Glomerular endothelial cell (primary cell): ENCODE measurements at places on chromosomes 1 and 21.

GRCh38 chr1:6003568-6004411 is 11.6 kb upstream of the NPHP4 start:
- DNase-seq = no peak

GRCh38 chr1:229883504-229884200 is 183.4 kb upstream of the GALNT2 start:
- DNase-seq = no peak

DNA sequence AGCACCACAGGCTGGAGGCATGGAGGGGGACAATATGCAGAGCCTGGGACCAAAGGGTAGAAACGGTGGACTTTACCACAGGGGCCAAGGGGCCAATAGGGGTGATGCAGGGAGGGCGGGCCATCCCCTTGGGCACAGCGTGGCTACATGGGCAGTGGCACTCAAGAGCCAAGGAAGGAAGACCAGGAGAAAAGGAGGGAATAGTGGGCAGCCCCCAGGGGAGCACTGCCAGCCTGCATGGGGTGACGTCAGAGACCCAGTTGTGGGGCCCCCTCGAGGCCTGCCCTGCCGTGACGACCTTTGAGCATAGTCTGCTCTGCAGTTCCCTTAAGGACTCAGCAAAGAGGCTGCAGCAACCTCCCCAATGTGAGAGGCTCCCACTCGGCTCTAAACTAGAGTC is 95.5 kb upstream of the TMPRSS2 start:
- DNase-seq = no peak

DNA sequence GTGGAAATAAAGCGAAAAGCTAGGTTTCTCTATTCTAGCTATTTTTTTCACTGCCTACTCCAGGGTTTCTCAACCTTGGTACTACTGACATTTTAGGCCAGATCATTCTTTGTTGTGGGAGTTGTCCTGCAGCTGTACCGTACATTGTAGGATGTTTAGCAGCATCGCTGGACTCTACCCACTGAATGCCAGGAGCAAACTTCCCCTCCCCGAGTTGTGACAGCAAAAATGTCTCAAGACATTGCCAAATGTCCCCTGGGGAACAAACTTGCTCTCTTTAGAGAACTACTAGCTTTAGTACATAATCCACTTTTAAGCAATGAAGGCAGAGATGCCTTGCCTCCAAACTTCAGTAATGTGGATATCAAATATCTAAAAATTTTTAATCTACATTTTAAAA is 122.8 kb downstream of the PLPPR5 start:
- DNase-seq = no peak

DNA sequence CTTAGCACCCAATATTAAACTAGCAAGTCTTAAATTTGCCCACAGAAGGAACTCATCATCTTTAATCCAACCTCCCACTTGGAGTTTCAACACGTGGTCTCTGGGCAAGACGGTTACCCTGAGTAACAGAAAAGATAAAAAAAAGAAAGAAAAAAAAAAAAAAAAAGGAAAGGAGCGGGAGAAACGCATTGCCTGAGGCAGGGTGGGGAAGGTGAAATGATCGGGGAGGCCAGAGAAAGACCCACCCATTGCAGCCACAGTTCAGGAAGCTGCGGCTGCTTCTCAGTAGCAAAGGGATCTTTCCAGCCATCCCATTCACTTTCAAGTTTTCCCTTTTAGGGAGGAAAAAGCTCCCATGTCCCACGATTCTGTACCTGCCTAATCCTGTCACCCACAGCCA is 32.0 kb upstream of the OTUD3 start:
- DNase-seq = no peak

- DNase-seq = no peak
These were observed 85.3 kb upstream of the ARHGAP29 start for GRCh38 chr1:94322696-94323095.

GRCh38 chr21:32007456-32007855 is 134.6 kb downstream of the HUNK start:
- no peak for DNase-seq

GRCh38 chr1:12342401-12343003 is 112.7 kb downstream of the VPS13D start:
- DNase-seq = no peak
